ENCODE measurements at places on chromosomes 11 and 22.
A peak's percentile ranks its signal among the peaks of the same experiment; 100 is the strongest.

- DNase-seq: peak; percentile 49
These were observed 6.1 kb downstream of the MPEG1 start for GRCh38 chr11:59206635-59207034.

DNA sequence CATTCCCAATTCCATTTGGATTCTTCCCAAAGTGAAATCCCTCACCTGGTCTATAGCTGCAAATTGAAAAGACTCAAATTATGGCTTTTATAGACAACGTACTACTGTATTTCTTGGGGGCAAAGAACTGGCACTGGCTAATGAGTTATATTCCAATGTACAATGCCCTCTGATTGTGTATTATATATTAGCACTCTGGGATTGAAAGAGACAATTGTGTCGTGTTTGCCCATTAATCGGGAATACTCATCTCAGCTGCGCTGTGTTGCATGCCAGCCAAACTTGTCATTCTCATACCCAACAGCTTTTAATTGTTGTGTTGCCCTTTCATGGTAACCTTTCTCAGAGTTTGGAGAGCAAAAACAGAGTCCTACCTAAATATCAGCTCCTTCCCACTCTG is 55.0 kb upstream of the ZBTB44 start:
- DNase-seq: no peak

DNA sequence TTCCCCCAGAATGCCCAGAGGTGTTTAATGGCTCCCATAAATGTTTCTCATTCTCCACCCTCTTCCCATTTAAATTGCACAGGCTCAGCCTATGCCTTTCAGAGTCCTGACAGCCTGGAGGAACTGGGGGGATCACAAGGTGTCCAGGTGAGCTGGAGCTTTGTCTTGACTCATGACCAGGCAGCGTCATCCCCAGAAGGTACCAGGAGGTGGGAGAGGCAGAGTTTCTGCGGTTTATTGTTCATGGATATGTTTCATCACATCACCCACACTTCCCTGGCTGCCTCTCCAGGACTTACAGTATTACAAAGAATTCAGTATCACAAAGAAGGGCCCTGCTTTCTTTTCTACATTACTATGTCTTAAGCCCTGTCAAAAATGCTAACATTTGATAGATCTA is 103.2 kb upstream of the GALNT18 start:
- no peak for DNase-seq

GRCh38 chr11:126833065-126833464 is 167.5 kb downstream of the KIRREL3 start:
- DNase-seq: no peak

DNA sequence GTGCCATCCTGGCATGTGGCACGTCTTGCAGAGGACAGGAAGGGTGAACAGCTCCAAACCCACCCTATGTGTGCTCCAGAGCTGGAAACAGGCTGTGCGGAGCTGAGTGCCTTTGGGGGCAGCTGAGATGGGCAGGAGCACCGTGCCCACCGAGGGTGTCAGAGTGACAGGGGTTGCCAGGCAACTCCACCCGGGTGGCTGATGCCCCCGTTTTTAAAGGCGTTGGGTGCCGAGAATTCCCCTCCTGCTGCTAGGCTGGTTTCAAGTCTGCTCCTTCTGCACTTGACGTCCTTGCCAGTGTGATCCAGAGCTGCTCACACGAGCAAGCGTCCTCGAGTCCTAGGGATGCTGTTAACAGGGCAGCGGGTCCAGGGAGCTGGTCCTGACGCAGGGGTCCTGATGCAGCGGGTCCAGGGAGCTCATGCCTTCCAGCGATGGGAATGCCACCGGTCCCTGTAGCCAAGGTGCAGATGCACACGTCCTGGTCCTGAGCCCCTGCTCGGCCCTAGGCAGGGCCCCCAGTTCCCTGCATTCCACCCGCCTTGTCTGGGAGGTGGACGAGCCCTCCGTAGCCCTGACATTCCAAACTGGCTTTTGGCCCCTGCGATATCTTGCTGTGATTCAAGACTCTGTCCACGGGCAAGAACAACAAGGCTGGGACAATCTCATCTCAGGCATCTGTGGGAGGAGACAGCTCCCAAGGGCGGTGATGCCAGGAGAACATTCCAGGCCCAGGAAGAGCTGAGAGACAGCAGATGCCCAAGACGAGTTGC is 4.9 kb downstream of the KCNQ1 start:
- DNase-seq: no peak

- no peak for DNase-seq
These were observed 106.8 kb downstream of the MICAL3 start for GRCh38 chr22:17917490-17917983.

DNA sequence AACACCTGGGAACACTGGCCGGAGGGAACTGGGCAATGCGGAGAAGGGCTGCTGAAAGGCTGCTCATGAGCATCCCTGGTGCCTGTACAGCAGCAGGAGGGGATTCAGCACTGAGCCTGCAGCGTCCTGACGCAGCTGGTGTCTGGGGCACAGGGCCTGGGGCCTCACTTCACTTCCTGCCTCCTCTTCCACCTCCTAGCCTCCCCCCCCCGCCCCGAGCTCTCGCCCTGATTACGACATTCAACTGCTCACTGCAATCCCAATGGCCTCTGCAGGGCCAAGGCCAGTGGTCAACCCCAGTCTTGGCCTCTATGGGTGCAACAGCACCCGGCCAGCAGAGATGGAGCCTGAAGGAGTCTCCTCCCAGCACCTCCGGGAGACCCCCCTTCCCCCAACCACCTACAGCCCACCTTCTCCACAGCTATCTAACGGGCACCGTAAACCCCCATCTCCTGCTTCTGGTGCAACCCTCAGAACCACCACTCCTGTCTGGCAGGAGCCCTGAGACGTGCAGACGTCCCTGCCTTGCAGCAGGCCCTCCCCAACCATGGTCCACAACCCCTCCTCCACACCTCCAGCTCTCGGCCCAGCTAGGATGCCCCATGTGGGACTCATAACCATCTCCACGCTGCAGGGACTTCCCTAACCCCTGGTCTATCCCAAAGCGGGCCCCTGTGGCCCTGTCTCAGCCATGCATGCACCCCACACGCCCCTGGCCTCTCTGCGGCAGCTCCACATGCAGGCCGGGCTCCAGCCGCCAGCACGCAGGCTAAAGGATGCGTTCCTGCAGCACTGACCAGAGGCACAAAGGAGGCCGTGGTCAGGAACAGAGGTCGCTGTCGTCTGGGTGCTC is 38.2 kb downstream of the BRD1 start:
- DNase-seq: peak; percentile 54

DNA sequence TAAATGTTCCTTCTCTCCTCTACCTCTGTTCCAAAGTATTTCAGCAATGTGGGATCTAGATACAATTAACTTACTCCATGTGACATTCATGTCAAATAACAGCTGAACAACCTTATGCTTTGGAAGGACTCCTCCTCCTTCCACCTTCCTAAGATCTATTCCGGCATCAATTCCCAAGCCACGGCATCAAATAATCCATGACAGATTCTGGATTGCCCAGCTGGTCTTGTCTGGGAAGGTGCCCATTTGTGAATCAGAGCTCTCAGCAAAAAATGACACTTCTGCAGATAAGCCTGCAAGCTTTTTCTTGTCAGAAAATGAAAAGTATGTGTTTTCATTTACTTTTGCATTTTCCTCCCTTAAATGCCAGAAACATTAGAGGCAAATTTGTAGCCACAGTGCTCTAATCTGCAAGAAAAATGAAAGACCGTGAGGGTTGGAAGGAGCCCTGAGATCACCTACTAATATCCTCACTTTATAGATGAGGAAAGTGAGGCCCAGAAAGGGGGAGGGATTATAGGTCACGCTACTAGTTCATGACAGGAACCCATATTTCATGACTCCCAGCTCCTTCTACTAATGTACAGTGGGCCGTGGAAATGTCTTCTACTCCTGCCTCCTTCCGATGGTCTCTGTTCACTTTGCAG is 124.0 kb downstream of the ME3 start:
- peak; percentile 67 for DNase-seq

DNA sequence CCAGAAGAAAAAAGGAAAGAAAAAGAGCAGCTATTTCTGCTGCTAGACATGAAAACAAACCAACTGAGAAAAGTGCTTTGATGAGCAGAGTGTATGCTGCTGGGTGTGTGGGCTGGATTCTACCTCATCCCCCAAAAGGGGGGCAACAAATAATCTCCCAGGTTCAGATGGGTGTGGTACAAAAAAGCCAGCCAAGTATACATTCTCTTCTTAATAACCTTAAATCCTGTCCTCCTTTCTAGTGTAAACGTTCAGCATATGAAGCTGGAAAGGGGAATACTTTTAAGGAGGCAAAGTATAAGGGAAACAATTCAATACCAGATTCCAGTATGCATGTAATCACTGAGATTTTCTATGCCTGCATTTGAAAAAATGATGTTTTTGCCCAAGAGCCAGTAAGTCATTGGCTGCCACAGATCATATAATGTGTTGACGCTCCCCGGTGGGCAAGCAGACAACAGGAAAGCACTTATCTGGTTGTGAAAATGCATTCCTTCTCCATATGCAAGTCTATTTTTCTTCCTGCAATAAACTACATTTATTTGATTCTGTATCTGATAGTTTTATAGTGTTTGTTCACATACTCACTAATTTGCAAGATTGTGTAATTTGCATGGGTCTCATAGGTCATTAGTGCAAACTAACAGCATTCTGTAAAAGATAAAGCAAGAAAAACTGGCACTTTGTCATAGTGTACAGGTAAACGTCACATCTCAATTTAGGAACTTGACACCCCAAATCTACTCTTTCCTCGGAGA is 201.1 kb downstream of the CADM1 start:
- DNase-seq: no peak

- DNase-seq: peak; percentile 12
These were observed 22.0 kb upstream of the MYRF start for GRCh38 chr11:61730240-61730994.

- no peak for DNase-seq
These were observed 130.2 kb downstream of the GALNT18 start for GRCh38 chr11:11491589-11491988.

DNA sequence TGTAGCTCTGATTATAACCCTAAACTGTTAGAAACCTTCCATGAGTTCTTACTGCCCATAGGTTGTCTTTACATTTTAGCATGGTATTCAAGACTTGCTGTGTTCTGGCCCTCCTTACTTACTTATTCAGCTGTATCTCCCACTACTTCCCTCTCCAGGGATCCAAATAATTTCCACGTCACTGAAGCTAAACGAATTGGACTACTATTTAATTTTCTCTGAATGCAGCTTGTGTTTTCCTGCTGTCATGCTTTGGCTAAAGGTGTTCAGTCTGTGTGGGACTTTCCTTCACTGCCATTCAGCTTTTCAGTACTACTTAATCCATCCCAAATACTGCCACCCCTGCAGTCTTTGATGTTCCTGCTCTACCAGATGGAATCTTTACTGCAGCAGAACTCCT is 88.3 kb downstream of the UVRAG start:
- DNase-seq: no peak

GRCh38 chr22:50305923-50306566 is 1.4 kb downstream of the PLXNB2 start:
- DNase-seq: peak; percentile 98

DNA sequence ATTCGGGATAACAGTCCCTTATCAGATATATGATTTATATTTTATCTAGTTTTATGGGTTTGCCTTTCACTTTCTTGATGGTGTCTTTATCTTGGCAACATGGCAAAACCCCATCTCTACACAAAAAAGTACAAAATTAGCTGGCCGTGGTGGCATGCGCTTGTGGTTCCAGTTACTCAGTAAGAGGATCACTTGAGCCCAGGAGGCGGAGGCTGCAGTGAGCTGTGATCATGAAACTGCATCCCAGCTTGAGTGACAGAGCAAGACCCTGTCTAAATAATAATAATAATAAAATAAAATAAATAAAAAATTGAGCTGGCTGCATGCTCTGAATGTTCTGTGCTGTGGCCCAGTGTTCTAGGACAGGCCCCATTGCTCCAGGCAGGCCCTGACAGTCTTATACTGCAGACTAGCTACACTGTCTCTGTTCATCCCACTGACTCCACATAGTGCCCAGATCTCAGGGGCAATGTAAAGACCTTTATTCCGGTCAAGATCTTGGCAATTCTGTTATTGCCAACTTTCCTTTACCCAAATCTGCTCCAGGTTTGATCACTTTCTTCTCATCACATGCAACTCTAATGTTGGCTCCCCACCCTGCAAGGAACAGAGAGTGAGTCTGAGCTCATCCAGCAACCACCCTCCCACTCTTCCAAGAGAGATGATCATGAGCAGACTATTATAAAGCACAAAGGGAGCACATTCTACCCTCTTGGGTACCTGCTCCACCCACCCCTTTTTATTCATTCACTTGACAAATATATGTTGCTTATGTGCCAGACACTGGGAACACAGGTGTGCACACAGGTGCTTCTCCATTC is 8.8 kb downstream of the HSPA8 start:
- no peak for DNase-seq

- DNase-seq: peak; percentile 32
These were observed 3.7 kb upstream of the CLDN5 start for GRCh38 chr22:19527861-19528417.

DNA sequence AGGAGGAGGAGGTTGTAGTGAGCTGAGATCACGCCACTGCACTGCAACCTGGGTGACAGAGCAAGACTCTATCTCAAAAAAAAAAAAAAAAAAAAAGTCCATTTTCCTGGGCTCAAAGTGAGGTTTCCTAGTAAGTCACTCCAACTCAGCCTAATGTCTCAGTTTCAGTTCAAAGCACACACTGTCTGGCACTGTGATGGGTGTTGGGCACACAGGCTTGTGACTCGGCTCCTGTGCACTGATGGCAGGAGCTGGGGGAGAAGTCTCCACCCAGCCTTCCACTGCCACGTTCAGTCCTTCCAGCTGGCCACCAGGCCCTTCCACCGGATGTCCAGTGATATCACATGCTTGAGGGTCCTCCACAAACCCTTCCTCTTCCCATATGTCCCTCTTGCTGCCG is 186.0 kb downstream of the CEP164 start:
- no peak for DNase-seq

All from EH (cell line).